ENCODE measurements at places on chromosomes 11 and 22.

GRCh38 chr22:37994982-37995381 lies 10.6 kb upstream of the SOX10 start:
- no peak for DNase-seq

DNA sequence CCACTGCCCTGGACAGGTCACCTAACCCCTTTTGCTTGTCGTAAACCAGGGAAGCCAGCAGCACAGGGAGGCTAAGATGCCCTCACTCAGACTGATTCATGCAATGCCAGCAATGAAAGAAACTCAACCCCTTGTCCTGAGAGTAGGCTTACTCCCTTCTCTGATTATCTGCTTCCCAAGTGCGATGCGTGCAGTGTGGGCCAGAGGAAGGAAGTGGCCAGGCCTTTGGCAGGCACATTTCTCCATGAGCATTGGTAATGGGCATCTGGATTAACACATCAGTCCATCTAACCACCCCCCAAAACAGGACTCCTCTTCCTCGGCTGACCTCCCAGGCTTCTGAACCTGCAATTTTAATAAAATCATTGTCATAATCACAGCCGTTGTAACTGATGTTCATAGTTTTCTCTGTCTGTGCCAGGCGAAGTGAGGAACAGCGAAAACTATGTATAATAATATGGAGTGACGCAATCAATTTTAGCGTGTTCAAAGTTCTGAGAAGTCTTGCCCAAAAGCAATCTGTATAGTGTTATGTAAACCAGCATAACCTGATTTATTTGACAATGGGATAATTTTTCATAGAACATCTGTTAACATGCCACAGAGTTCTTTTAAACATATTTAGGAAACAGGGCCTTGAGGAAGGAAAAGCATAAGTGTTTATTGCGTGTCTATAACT lies 33.9 kb downstream of the TST start:
- DNase-seq, result no peak

DNA sequence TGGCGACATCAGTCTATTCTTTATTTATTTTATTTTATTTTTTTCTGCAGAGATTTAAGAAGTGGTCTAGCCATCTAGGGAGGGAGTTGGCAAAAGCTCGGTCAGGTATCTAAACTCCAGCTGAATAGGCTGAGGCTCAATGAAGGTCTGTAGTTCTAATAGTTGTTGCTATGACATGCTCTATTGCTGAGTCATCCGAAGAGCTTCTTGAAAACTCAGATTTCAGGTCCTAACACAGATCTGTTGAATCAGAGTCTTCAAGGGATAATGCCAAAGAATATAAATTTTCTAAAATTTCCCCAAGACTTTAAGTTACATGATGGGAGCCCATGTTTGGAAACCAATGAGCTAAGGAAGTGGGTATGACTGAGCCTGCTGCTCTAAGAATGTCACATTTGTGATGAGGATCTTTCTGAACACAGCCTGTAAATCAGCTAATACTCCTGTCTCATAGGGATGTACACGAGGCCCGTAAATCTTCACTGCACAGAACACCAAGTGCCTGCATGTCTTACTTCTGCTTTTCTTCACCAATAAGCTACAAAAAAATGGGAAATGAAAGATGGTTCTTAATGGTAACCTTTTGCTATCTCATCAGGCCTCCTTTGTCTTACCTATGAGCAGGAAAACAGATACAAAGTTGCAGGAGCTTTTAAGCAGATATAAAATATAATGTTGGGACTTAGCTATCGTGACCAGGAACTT lies 901.4 kb upstream of the API5 start:
- DNase-seq, result peak; percentile 5

DNA sequence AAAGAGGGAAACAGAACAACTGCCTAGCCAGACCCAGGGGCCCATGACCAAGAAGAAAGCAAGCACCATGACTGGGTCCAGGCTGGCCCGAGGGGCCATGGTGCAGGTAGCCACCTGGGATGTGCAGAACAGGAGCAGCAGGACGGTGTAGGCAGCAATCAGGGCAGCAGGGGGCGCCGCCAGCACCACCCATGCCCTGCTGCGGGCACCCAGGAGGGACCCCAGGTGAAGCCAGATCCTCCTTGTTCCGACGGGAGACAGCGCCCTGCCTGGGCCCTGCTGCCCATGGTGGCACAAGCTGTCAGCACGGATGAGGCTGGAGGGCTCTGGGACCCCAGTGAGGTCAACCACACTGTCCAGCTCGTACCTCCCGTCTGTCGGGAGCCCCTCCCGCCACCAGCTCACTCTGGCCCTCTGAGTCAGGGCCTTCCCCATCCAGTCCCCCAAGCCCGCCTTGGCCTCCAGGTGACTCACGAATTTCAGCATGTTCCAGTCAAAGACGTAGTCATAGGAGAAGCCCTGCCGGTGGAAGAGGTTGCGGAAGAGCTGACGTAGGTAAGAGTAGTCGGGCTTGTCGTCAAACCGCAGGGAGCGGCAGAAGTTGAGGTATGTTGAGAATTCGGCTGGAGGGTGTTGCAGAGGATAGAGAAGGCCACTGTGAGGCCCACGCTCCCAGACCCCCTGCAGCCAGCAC lies 18.8 kb downstream of the CSNK1E start:
- peak; percentile 75 for DNase-seq

DNA sequence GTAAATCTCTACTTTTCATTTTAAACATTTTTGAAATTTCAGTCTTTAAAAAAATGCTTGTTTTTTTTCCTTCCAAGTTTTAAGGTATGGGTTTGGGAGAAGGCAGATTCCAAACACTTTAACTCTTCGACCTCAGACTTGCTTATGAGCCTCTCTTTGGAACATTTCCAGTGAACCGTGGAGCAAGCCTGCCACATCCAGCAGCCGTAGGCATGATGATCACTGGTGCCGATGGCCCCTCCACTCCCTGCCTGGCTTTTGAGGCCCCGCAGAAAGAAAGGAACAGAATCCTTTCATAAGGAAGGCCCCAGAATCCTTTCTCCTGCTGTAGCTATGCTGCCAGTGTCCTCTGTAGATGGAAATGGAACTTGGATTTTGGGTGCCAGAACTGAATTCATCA lies 50.7 kb downstream of the BMAL1 start:
- DNase-seq, result no peak

DNA sequence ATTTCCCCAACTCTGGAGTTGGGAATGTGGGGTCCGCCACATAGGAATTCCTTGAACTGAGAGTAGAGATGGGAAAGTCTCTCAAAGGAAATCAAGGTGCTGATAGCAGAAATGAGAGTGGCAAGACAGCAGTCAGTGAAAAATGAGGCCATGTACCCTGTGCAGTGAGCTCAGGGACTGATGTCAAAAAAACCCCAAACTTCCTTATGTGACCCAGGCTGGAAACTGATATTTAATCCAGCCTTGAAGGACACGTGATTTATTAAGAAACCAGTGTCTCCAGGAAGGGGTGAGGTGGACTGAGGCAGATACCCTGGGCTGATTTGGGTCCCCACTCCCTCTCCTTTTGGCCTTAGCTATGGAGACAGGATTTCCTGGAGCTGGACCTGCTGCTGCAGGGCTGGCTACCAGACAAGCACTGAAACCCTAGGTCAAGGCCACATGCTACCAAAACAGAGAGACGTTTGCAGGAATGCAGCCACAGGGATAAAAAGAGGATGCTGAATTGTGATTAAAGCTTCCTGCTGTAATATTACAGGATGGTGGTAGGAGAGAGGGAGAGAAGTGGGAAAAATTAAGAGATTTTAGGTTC lies 25.3 kb upstream of the FCHSD2 start:
- DNase-seq, result no peak

DNA sequence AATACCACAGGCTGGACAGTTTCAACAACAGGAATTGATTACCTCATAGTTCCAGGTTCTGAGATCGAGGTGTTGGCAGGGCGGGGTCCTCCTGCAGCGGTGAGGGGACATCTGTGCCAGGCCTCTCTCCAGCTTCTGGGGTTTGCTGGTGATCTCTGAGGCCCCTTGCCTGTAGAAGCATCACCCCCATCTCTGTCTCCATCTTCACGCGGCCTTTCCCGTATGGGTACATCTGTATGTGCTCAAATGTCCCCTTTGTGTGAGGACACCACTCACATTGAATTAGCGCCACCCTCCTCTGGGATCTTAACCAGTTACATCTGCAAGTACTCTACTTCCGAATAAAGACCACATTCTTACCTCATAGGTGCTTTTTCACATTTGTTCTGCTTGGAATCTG lies 1029.9 kb downstream of the BRD1 start:
- DNase-seq, result no peak

DNA sequence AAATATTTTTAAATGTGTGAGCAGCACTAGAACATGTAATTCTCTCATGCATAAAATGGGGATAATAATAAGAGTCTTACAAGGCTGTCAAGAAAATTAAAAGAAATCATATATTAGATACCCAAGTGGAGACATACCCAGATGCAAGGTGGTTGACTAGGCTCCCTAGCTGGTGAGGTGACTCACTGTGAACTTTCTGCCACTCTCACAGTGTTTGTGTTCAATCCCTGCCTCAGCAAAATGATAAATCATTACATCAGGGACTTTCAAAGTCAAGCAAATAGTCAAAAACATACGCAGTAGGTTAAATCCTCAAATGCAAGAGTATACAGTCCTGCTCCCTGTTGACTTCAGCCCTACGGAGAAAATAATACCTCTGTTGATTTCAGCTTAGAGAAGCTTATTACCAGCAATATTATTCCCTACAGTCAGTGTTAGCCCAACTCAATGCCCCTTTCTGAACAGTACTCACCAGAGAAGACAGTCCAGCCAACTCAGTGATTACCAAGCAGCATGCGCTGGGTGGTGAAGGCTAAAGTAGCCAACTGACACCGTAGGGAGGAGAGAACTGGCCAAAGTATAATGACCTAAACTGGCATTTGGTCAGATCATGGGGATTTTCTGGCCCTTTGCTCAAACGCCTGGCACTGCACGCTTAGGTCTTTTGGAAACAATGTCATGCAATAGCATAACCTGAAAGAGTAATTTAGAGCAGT lies 73.1 kb upstream of the BARX2 start:
- no peak for DNase-seq

GRCh38 chr22:36584666-36585065 lies 55.7 kb upstream of the EIF3D start:
- no peak for DNase-seq

DNA sequence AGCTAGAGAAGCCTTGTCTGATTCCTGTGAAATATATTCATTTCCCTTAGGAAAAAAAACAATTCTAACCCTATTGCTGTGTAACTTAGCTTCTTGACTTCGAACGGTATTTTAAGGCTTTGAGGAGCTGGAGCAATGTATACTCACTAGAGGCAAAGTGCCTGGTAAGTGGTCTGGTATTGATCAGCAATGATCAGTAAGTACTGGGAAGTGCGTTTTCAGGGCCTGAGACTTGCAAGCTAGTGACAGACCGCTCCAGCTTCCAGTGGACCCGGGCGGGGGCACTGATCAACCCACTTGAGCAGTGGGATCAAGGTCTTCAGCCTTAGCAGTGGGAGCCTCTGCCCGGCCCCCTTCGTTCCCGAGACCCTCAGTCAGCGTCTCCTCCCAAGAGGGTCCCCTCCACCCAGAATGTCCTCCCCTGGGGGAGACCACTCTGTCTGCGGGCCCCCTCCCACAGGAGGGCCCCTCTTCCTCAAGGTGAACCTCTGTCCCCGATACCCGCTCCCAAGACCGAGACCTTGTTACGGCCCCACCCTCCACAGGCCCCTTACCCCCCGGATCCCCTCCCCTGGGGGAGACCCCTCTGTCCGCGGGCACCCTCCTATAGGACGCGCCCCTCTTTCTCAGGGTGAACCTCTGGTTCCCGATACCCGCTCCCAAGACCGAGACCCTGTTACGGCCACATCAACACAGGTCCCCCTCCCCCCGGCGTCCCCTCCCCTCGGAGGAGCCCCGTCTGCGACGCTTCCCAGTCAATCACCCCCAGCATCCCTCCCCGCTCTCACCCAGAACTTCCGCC lies 452 bp upstream of the ATXN10 start:
- peak; percentile 40 for DNase-seq

GRCh38 chr11:126135235-126136176 lies 72.8 kb upstream of the CDON start:
- no peak for DNase-seq

- DNase-seq, result no peak
Observed at GRCh38 chr11:96137373-96137772, 205.6 kb downstream of the MAML2 start.

- DNase-seq, result no peak
Observed at GRCh38 chr11:19605520-19606371, 106.9 kb upstream of the NAV2 start.

DNA sequence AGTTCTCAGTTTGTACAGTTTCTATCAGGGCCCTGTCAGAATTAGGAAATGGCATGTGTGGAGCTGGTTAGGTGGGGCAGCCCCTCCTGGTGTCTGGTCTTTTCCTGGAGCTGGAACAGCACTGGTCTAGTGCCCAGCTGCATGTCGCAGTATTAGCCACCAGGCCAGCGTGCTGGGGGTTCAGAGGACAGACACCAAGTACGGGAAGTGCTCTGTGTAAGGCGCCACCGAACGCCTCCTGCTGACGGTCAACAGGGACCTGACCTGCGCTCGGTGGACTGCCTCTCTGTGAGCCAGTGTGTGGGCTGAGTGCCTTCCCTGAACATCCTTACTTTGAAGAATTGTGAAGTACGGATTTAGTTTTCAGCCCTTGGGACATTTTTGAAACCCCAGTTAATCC lies 33.9 kb downstream of the AP2A2 start:
- DNase-seq, result peak; percentile 25

DNA sequence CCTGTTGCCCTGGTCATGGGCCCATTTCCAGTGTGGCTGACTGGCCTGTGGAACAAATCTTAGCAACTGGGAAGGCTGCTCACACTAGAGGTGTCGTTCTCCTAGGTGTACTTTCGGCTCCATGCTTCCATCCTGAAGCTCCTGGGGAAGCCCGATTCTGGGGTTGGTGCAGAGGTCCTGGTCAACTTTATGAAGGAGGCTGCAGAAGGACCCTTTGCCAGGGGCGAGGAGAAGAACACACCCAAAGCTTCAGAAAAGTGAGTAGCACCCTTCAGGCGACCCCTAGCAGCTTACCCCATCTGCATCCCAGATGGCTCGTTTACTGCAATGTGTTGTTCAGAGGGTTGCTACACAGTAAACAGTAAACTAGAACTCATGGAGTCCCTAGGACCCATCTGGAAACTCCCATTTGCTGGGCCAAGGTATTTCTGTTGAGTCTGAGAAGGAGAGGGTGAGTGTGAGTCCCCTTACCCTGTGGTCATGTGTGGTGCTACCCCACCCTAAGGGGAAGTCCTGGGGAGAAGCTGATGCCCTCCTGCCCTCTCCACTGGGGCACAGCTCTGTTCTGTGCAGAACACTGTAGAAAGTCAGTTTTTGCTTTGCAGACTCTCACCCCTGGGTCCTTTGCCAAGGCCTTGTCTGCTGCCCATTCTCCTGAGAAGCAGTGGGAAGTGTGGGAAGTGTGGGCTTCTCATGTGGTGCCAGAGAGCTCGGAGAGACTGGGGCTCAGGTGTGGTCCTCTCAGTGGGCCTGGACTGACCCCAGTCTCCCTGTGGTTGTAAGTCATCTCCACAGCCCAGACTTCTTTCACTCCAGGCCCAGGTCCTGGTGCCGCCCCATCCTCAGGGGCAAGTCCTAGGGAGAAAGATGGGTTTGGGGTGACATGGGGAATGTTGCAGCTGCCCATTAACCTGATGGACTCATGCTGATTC lies 85.0 kb downstream of the CABIN1 start:
- no peak for DNase-seq

- DNase-seq, result no peak
Observed at GRCh38 chr11:43976863-43977262, 34.4 kb downstream of the C11orf96 start.

GRCh38 chr22:26357281-26357680 lies 71.8 kb upstream of the ASPHD2 start:
- DNase-seq, result no peak

- DNase-seq, result peak; percentile 75
Observed at GRCh38 chr22:39290724-39291161, 28.7 kb downstream of the RPL3 start.

Data from hepatocyte (in vitro differentiated cells).